ENCODE measurements at places on chromosomes 7 and 10. TPM values are rescaled to one million over a fixed set of nuclear protein-coding genes. Genes with fewer than 3 reads are reported as not detected.

VWDE gene
- 1.9 TPM for total RNA-seq

CYP2E1 gene
- 0.33 TPM for total RNA-seq

GRCh38 chr7:86479144-86479543, 164.6 kb upstream of the GRM3 start:
- DNase-seq = no peak
- H3K27ac ChIP-seq = no peak overlapping the region

DNA sequence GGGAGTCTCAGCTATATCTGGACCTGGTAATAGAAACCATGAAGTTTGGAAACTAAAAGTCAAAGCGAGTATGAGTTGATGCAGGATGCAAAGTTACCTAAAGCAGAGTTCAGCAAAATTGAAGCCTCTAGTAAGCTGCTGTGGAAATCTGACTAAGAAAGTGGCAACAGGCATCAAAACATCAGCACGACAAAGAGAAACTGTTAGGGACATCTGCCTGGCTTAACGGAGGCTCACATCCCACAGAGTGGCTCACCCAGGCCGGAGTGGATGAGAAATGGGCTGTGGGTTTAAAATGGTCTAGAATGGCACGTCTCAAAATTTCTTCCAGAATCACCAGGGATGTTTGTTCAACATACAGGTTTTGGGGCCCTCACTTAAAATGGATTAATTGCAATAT, 164.1 kb upstream of the NPY start:
- no peak overlapping the region for H3K27ac ChIP-seq
- no peak overlapping the region for H3K4me3 ChIP-seq
- H3K36me3 ChIP-seq = no peaks in the 10 kb centered on the region
- H3K27me3 ChIP-seq = peaks cover 2% of the 10 kb centered on the region
- DNase-seq = no peak
- H3K4me1 ChIP-seq = no peaks in the 10 kb centered on the region

- no peak for DNase-seq
- no peaks in the 10 kb centered on the region for H3K4me1 ChIP-seq
- H3K27ac ChIP-seq = no peak overlapping the region
- no peaks in the 10 kb centered on the region for H3K36me3 ChIP-seq
Measured at GRCh38 chr7:87615197-87615596, 13.0 kb upstream of the RUNDC3B start.

SP8 gene
- total RNA-seq = not detected

DNA sequence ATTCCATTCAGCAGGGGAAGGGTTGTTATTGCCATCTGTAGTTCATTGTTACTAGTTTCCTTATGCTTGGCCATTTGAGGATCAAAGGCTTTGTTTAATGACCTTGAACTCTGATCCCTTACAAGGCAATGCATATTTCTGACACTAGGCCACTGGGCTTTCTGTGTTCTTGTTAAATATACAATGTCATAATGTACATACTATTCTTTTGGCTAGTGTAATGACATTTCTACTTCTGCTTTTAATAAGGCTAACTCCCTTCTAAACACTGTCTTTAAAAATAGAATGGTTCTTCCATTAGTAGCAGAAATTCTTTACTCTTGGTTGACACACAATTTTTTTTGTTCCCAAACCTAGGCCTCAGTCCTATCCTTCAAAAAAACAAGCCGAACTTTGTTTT, 86.6 kb downstream of the BBS9 start:
- no peaks in the 10 kb centered on the region for H3K27me3 ChIP-seq
- no peak overlapping the region for H3K27ac ChIP-seq
- no peak for DNase-seq
- no peak overlapping the region for H3K4me3 ChIP-seq
- H3K4me1 ChIP-seq = no peaks in the 10 kb centered on the region

DNA sequence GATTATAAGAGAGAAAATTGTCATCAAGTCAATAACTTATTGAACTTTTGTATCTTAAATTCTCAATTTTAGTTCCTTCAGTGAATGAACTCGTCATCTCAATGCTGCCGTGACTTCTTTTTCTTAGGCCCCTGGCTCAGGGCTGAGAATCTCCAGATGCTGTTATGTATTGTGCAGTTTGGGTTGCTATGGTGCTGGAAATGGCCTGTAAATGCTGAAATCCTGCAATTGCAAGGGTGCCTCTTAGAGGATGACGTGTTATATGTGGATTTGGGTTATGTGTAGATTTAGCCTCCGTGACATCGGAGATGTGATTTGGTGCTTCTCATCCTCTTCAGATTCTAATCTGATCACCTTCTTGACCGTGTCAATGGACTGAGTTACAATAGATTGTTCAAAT, 55.7 kb upstream of the ZRANB1 start:
- no peak overlapping the region for H3K4me3 ChIP-seq
- H3K27me3 ChIP-seq = peaks cover 4% of the 10 kb centered on the region
- no peaks in the 10 kb centered on the region for H3K36me3 ChIP-seq
- H3K27ac ChIP-seq = no peak overlapping the region

UTF1 gene
- 0.19 TPM for total RNA-seq

DHX32 gene
- 14.0 TPM for total RNA-seq

NEBL gene
- total RNA-seq = 0.59 TPM

DNA sequence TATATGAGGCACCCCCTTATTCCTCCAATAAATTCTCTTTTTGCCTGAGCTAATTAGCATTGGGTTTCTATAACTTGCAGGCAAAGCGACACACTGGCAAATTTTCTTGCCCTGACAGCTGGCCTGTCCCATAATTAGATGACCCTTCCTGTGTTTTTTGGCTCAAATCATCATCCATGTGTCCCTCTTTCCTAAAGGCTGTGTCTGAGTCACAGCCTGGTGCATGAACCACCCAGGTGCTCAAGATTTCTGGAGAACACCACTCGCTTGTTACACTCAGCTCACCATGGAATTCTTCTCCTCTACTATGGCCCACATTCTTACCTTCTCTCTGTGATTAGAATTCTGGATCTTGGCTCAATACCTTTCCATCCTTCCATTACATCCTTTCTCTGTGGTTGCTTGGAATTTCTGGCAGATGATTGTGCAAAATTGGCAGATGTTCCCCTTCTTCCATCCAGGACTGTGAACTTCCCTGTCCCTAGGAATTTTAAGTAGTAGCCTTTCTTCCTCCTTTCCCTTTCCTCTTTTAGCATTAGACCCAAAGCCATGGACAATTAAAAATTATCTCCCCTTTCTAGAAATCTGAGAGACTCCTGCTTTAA, 116.0 kb upstream of the ANKRD1 start:
- peaks cover 33% of the 10 kb centered on the region for H3K27me3 ChIP-seq
- no peak for DNase-seq
- H3K4me1 ChIP-seq = peaks cover 13% of the 10 kb centered on the region
- H3K4me3 ChIP-seq = no peak overlapping the region

NODAL gene
- total RNA-seq = not detected

DNA sequence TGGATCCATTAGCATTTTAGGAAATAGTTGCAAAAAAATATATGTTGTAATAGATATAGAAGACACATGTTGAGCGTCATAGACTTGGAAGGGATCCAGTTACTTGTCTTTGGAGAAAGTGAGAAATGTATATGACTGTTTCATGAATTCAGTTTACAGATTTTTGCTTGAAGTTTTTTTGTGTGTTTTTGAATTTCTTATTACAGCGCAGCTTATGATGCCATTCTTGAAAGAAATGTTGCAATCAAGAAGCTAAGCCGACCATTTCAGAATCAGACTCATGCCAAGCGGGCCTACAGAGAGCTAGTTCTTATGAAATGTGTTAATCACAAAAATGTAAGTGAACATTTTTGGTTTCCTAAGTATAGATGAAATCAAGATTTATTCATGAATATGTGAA, 98.2 kb downstream of the MAPK8 start:
- no peak overlapping the region for H3K27ac ChIP-seq
- DNase-seq = no peak
- H3K27me3 ChIP-seq = no peaks in the 10 kb centered on the region
- peaks cover 2% of the 10 kb centered on the region for H3K36me3 ChIP-seq
- peaks cover 6% of the 10 kb centered on the region for H3K4me1 ChIP-seq
- H3K4me3 ChIP-seq = no peak overlapping the region

GPC2 gene
- total RNA-seq = 7.9 TPM

- no peak overlapping the region for H3K4me3 ChIP-seq
- H3K4me1 ChIP-seq = peaks cover 54% of the 10 kb centered on the region
- peak overlapping the region; percentile 68 for H3K27ac ChIP-seq
- peaks cover 62% of the 10 kb centered on the region for H3K36me3 ChIP-seq
Measured at GRCh38 chr10:62023329-62023728, 121.8 kb downstream of the ARID5B start.

DNA sequence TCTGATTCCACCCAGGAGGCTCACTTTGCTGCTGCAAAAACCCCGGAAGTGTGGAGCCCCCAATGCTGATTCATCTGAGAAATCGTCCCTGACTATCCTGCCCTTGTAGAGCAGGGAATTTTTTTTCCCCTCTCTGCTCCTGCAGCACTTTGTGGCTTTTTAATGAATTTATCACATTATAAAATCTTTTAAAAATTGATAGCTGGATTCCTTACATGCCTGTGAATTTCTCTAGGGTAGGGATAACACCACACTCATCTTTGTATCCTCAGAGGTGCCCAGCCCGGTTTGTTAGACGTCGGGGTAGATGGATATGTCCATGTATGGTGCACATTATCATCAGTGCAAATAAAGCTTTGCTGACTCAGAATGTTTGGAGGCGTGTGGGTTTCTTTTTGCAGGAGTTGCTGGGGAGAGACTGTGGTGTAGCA, 185.7 kb downstream of the STK31 start:
- H3K4me3 ChIP-seq = no peak overlapping the region
- peaks cover 7% of the 10 kb centered on the region for H3K27me3 ChIP-seq
- H3K36me3 ChIP-seq = no peaks in the 10 kb centered on the region

KCNH2 gene
- total RNA-seq = 0.36 TPM

FGFBP3 gene
- 2.7 TPM for total RNA-seq

DNA sequence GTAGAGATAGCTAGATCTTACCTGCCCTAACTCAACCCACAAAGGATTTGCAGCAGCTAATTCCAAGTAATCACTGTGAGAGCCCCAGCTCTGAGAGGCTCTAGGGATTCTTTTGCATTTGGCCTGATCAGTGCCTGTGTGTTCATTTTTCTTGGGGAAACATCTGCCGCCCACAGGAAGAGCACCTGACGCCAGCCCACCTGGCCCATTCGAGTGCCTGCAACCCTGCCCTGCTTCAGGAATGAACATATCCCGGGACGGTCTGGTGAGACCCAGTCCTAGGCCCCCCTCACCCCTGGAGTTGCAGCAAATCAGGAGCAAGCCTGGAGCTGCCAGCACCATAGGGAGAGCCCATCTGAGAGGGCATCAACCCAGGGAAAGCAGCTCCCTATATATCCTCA, 38.8 kb downstream of the GSDME start:
- H3K36me3 ChIP-seq = no peaks in the 10 kb centered on the region
- no peaks in the 10 kb centered on the region for H3K27me3 ChIP-seq
- no peak overlapping the region for H3K4me3 ChIP-seq
- peaks cover 7% of the 10 kb centered on the region for H3K4me1 ChIP-seq

PTF1A gene
- total RNA-seq = not detected

TEX47 gene
- total RNA-seq = not detected

GRCh38 chr7:100077205-100077604, 4.3 kb downstream of the ZNF3 start:
- H3K4me3 ChIP-seq = no peak overlapping the region
- H3K27ac ChIP-seq = no peak overlapping the region

DNA sequence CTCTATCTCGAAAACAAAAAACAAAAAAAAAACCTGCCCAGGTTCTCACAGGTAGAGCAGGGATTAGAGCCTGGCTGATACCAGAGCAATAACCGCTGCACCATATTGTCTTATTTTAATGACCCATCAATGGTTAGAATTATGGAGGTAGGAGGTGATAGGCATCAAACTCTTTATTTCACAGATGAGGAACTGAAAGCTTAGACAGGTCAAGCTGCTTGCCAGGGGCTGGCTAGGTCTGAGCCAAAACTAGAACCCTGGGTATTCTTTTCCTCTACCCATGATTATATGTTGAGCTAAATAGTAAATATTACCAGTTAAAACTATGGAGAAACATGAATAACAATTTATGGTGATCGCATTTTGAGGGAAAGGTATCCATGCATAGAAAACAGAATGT, 2.0 kb upstream of the PPP1R3C start:
- H3K27me3 ChIP-seq = peaks cover 53% of the 10 kb centered on the region
- H3K4me3 ChIP-seq = no peak overlapping the region
- no peaks in the 10 kb centered on the region for H3K36me3 ChIP-seq
- no peak for DNase-seq
- peaks cover 5% of the 10 kb centered on the region for H3K4me1 ChIP-seq

- peaks cover 14% of the 10 kb centered on the region for H3K4me1 ChIP-seq
- H3K27me3 ChIP-seq = no peaks in the 10 kb centered on the region
- peaks cover 9% of the 10 kb centered on the region for H3K36me3 ChIP-seq
- no peak overlapping the region for H3K4me3 ChIP-seq
- DNase-seq = no peak
Measured at GRCh38 chr7:128044064-128044463, 12.8 kb upstream of the LRRC4 start.

- H3K36me3 ChIP-seq = no peaks in the 10 kb centered on the region
- no peaks in the 10 kb centered on the region for H3K4me1 ChIP-seq
- no peak overlapping the region for H3K27ac ChIP-seq
- no peak for DNase-seq
- H3K4me3 ChIP-seq = no peak overlapping the region
- no peaks in the 10 kb centered on the region for H3K27me3 ChIP-seq
Measured at GRCh38 chr7:116353647-116354046, 143.3 kb downstream of the TES start.

DNA sequence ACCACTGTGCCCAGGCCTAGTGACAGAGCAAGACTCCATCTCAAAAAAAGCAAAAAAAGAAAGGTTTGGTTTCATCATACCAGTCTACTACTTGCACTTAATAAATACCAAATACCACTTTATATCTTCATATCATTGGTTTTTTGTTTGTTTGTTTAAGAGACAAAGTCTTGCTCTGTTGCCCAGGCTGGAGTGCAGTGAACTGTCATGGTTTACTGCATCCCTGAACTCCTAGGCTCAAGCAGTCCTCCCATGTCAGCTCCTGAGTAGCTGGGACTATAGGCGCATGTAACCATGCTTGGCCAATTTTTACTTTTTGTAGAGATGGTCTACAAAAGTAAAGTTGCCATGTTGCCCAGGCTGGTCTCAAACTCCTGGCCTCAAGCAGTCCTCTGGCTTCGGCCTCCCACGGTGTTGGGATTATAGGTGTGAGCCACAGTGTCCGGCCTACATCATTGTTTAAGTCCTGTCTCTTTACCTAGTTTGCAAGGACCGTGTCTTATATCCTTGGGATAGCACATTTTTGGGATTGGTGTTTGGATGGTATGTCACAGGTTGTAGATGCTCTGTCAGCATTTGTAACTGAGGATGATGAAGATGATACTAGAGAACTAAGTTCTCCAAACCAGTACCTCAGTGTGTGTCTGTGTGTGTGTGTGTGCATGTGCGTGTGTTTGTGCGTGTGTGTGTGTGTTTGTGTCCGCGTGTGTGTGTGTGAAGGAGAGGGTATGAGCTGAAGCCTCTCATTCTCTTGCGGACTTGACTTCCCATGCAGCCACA, 9.3 kb downstream of the LMTK2 start:
- H3K36me3 ChIP-seq = peaks cover 6% of the 10 kb centered on the region
- no peak overlapping the region for H3K27ac ChIP-seq
- DNase-seq = no peak
- no peak overlapping the region for H3K4me3 ChIP-seq

TMEM184A gene
- not detected for total RNA-seq

MICU1 gene
- total RNA-seq = 36.1 TPM

OIT3 gene
- not detected for total RNA-seq

SGCE gene
- total RNA-seq = 0.38 TPM

MMP21 gene
- total RNA-seq = not detected
